ENCODE measurements at places on chromosomes 12 and 14. TPM values are rescaled to one million over a fixed set of nuclear protein-coding genes. Genes with fewer than 3 reads are reported as not detected.

DUSP16 gene
- 17.4 TPM for total RNA-seq

ADAM21 gene
- not detected for total RNA-seq

DNA sequence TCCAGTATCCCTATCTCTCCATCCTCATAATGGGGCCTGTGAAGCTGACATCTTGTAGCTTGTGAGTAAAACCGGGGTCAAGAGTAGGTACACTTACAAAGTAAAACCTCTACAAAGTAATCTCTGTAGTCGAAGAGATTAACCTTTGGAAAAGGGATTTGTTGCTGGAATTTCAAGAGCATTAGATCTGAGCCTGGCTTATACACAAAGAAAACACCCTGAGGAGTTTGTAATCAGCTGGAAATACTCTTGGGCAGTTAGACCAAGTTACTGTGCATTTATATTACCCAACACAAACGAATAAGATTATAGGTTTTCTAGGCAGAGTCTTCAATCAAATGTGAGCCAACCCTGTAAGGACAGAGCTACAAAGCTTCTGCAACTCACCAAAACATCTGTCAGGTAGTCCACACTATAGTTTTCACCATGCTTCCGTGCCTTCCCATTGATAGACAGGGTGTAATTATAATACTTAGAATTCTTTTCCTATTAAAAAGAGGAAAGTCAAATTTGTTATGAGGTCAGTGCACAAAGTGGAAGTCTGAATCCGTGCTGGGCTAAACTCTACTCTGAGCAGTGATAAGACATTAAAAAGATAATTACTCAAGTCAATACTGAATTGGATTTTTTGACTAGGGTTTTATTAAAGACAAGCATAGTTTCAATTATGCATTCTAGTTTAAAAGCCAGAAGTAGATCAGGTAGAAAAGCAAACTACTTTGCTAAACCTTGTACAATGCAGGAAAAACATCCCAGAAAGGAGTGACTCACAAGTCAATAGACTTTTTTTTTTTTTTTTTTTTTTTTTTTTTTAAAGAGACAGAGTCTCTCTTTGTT, 14.6 kb downstream of the GNS start:
- peaks cover 56% of the 10 kb centered on the region for H3K36me3 ChIP-seq
- H3K4me3 ChIP-seq = no peak overlapping the region
- no peaks in the 10 kb centered on the region for H3K27me3 ChIP-seq
- no peak overlapping the region for H3K27ac ChIP-seq

PTPRR gene
- not detected for total RNA-seq

Data from activated CD8-positive, alpha-beta T cell treated with anti-CD3 and anti-CD28 coated beads, Interleukin-2, amount 10 ng/mL, durations not matched to agents 7 days and 5 days (primary cell).